ENCODE measurements at places on chromosomes 11 and 22.

DNA sequence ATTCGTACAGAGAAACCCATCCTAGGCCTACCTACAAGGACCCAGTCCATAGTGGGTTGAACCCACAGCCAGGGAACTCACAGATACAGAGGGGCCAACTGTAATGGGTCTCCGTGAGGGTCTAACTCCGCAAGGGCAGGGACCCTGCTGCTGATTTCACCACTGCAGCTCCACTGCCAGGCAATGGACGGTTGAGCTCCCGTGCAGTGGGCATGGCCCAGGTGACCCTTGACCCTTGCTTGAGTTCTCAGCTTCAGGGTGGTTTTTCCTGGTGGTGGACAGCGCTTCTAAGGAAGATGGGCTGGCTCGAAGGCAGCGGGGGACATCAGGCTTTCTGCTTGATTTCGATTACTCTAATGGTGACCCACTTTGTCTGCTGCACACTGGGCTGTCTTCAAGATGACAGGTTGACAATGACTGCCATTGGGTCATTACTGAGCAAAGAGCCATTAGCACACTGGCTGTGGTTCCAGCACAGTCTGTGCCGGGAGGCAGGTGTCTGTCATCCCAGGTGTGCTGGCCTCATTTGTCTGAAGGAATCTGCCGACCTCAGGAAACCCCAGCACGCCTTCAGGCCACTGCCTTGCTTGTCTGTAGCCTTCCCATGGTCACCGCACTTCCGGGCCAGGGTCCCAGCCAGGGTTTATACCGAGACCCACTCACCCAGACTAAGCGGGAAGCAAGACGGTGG is 3.7 kb upstream of the GAL start:
- DNase-seq: no peak

GRCh38 chr11:86620891-86621521 is 51.4 kb downstream of the ME3 start:
- DNase-seq: no peak

GRCh38 chr22:17873804-17874203 is 99.5 kb upstream of the BID start:
- DNase-seq: no peak

GRCh38 chr11:101584655-101585054 is 848 bp upstream of the TRPC6 start:
- DNase-seq: no peak

DNA sequence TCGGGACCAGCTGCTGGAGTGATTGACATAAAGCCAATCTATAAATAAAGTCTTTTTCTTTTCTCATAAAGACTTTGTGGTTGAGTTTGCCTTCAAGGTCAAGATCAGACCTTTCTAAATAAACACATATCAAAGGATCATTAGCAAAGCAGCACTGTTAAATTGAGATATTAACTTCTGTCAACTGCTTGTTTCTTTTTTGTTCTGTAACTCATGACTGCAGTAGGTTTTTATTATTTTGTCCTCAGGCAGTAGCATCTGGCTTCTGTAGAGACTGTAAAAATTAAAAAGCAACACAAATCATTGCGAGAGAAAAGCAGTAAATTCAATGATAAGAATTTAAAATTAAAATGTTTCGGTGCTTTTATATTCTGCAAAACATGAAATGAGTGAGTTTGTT is 77.7 kb upstream of the NNMT start:
- no peak for DNase-seq

DNA sequence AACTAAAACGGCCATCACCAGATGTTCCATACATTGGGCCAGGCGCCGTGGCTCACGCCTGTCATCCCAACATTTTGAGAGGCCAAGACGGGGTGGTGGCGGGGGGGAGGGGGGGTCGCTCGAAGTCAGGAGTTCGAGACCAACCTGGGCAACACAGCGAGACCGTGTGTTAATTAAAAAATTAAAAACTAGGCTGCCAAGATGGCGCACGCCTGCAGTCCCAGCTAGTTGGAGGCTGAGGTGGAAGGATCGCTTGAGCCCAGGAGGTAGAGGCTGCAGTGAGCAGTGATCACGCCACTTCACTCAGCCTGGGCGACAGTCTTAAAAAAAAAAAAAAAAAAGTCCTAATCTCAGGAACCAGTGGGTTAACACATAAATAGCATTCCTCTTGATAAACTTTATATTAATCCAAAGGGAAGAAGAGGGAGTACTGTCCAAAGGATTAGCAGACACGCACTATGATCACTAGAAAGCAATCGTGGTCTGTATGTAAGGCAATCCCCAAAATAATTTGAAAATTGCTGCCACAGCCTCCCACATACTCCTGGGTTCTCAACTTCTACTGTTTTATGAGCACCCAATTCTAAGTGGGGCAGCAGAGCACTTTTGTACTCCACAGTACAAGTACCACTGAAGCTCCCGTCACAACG is 604 bp downstream of the PUS3 start:
- no peak for DNase-seq

GRCh38 chr11:120457996-120458395 is 53.6 kb upstream of the GRIK4 start:
- DNase-seq: no peak

- no peak for DNase-seq
These were observed 1.7 kb downstream of the IFITM1 start for GRCh38 chr11:315516-315994.

DNA sequence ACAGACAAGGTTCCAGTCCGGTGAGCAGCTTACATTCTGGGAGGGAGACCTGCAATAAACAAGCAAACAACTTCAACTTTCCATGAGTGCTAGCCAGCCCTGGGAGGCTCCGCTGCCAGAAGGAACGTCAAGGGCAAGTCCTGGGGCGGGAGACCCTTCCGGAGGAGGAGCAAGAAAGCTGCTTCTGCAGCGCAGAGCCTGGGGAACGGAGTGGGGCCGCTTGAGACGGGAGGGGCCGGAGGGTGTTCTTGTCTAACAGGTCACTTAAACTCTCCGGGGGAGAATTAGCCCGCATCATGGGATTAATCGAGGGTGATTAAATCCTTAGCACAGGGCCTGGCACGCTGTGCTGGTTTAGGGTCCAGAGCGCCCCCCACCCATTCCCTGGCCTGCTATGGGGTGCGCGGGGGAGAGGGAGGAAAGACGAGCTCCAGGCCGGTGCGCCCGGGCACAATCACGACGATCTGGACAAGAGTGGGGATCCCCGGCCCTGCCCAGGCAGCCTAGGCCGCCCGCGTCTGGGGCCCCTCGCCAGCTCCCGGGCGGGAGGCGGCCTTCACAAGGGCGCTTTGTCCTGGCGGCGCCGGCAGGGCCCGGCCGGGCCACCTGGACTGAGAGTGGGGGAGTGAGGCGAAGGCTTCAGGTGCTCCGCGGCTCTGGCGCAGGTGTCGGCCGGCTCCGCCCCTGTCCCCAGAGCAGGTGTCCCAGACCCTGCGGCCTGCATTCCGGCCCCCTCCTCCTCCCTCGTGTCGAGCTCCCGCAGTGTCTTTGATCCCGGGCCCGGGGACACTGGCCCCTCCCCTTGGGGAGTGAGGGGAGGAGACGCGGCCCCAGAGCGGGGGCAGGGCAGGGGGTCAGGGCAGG is 663 bp upstream of the LARGE2 start:
- no peak for DNase-seq

GRCh38 chr22:41699264-41700107 is at the start of gene MEI1:
TSS of gene MEI1 (plus strand) at chr22:41699503. CDS start at chr22:41699539, 36 bp downstream.
- no peak for DNase-seq

GRCh38 chr22:17804331-17805080 is 30.2 kb upstream of the BID start:
- no peak for DNase-seq

GRCh38 chr11:96136613-96137298 is 206.2 kb downstream of the MAML2 start:
- no peak for DNase-seq

GRCh38 chr11:33021937-33022336 is 6.3 kb downstream of the DEPDC7 start:
- no peak for DNase-seq

DNA sequence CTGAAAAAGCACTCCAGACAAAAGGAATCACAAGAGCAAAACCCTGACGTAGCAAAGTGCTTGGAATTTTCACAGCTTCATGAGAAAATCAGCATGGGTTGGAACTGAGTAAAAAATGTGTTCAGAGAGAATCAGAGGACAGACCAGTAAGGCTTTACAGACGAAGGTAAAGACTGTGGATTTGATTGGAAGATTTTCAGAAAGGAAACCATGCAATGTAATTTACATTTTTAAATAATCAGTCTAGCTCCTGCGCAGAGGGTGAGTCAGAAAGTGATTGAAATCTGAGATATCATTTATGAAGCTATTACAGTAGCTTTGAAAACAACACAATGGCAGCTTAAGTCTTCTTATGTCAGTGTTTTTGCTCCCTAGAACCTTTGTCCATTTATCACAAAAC is 1122.3 kb downstream of the LRRC4C start:
- no peak for DNase-seq

- DNase-seq: no peak
These were observed 5.7 kb upstream of the PLAAT3 start for GRCh38 chr11:63619967-63620366.

GRCh38 chr11:19311308-19312030 is 70.7 kb upstream of the E2F8 start:
- no peak for DNase-seq

DNA sequence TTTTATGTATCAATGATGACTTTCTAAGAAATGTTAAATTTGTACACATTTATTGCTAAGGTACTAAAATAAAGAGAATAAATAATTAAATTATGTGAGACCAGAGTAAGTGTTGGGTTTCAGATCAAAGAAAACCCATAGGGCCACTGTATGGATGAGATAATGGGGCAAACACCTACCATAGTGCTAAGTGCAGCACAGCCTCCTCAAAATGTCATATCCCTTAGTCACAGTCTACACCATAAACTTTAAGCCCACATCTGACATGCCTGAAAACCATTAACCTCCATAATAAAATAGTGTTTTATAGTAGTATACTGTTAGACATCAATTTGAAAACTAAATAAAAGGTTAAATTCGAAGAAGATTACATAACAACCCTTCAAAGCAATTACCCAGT is 37.5 kb downstream of the SESN3 start:
- DNase-seq: no peak

DNA sequence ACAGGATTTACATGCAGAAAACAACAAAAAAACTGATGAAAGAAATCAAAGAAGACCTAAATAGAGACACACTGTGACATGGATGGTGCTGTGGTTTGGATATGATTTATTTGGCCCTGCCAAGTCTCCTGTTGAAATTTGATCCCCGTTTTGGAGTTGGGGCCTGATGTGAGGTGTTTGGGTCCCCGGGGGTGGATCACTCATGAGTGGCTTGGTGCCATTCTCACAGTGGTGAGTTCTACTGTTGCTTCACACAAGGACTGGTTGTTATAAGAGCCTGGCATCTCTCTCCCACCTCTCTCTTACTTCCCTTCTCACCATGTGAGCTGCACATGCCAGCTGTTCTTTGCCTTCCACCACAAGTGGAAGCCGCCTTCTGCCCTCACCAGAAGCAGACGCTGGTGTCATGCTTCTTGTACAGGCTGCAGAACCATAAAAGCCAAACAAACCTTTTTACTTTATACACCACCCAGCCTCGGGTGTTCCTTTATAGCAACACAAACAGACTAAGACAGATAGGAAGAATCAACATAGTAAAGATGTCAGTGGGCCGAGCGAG is 7.8 kb upstream of the RTL6 start:
- no peak for DNase-seq

GRCh38 chr22:22840780-22841179 is 46.8 kb upstream of the IGLL5 start:
- DNase-seq: no peak

GRCh38 chr11:76625472-76626186 is 44.9 kb downstream of the LRRC32 start:
- no peak for DNase-seq

- DNase-seq: no peak
These were observed 72.9 kb upstream of the SEPTIN5 start for GRCh38 chr22:19641254-19641982.

- DNase-seq: no peak
These were observed 37.8 kb downstream of the ARL14EP start for GRCh38 chr11:30360741-30361140.

DNA sequence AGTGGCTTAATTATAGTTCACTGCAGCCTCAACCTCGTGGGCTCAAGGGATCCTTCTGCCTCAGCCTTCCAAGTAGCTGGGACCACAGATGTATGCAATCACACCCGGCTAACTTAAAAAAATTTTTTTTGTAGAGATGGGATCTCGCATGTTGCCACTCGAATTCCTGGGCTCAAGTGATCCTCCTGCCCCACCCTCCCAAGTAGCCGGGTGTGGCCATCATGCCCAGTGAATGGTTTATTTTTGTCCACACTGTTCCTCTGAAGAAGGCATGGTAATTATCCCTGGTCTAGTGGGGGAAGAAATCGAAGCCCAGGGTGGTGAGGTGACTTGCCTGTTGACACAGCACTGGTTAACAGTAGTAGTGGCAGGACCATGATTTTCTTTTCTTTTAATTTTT is 1.9 kb downstream of the SAC3D1 start:
- no peak for DNase-seq

- DNase-seq: no peak
These were observed 149.3 kb downstream of the FBXO7 start for GRCh38 chr22:32623943-32624342.

- DNase-seq: no peak
These were observed 16.8 kb downstream of the ADAMTS15 start for GRCh38 chr11:130465263-130465662.

GRCh38 chr11:66367561-66368312 is 3.8 kb downstream of the SLC29A2 start:
- no peak for DNase-seq

GRCh38 chr11:14148653-14149273 is 186.2 kb downstream of the SPON1 start:
- no peak for DNase-seq

DNA sequence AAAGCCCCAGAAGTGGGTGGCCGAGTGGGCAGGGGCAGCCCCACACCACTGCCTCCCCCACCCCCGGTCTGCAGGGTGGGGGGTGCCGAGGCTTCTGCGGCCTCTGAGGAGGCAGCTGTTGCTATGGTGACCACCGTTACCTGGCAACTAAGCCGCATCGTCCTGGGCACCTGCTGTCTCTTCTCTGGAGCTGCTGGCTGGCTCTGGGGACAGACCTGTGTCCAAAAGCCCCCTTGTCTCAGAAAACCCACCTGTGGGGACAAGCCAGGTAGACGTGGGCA is 79.9 kb upstream of the PRR5 start:
- no peak for DNase-seq

GRCh38 chr22:35622191-35622913 is 5.2 kb upstream of the MB start:
- no peak for DNase-seq

- no peak for DNase-seq
These were observed 90.0 kb downstream of the BCR start for GRCh38 chr22:23270212-23270733.

GRCh38 chr11:73156114-73156513 is 14.0 kb upstream of the FCHSD2 start:
- DNase-seq: no peak

- no peak for DNase-seq
These were observed 67.9 kb downstream of the MCM5 start for GRCh38 chr22:35467681-35468434.

- peak; percentile 9 for DNase-seq
These were observed 561 bp downstream of the PGM2L1 start for GRCh38 chr11:74397501-74398243.
